ENCODE measurements at places on chromosomes 3 and 15. TPM values are rescaled to one million over a fixed set of nuclear protein-coding genes. Genes with fewer than 3 reads are reported as not detected.

GRCh38 chr3:35223632-35224394, 415.5 kb upstream of the ARPP21 start:
- DNase-seq, result no peak

DNA sequence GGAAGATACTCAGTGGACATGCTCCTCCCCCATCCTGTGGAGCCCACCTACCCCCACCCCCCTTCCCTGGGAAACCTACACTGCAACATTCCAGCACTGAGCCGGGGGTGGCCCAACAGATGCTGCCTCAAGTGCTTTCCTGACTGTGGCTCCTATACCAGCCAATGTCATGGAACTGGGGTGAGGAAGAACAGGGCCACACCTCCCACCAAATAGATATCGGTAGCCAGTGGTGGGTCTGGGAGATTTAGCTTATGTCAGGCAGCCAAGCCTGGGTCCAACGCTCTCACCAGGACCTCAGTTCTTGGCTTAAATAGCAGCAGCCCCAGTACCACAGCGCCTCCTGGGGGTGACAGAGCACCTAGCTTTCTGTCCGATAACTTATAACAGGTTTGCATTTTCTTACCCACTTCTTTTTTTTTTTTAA, 30.3 kb downstream of the CDC25A start:
- DNase-seq, result peak; percentile 62

DNA sequence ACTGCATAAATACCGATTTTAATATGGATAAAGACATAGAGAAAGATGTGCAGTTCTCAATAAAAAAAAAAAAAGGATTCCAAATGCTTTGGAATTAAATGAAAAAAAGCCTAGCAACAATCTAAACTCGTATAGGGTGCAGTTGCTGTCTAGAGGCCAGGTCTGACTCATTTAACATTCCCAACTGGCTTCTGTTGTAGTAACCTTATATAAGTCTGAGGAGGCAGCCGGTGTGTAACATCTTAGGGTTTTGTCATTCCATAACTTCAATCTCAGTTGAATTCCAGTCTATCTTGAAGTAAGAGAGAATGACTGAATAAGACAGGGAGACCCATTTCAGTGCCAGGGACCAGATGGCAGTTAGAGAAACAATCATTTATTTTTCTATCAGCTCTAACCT, 6.5 kb downstream of the PDCD10 start:
- no peak for DNase-seq

DNA sequence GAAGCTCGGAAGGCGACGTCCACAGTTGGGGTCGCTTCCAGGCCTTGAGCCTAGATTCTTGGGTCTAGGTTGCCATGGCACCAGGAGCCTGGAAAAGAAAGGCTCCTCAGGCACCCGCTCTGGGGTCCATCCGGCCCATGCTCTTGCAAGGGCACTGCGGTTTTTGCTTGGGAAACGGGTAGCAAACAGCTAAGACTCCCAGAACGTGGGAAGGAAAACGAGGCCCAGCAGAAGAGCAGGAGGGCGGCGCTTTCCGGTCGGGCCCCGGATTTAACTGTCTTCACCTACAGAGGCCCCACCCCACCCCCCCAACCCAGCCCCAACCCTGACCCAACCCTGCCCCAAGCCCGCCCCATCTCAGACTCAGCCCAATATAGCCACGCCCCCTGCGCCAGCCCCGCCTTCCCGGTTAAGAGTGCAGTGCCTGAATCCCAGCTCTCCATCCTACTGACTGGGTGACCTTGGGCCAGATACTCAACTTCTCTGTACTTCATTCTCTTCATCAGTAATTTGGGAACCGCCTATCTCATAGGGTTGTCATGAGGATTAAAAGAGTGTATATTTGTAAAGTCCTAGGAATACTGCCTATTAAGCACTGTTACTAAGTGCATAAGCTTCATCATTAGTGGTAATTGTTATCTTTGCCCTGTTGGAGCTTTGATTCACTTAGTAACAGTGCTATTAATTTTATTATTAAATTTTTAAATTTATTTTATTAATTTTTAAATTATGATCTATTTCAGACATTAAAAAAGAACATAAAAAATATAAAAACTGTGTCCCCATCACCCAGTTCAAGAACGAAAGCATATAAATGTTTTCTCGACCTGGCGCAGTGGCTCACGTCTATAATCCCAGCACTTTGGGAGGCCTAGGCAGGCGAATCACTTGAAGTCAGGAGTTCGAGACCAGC, 28.4 kb upstream of the SMAD6 start:
- no peak for DNase-seq

- DNase-seq, result no peak
Observed at GRCh38 chr3:65582012-65582717, 456.6 kb downstream of the MAGI1 start.

DNA sequence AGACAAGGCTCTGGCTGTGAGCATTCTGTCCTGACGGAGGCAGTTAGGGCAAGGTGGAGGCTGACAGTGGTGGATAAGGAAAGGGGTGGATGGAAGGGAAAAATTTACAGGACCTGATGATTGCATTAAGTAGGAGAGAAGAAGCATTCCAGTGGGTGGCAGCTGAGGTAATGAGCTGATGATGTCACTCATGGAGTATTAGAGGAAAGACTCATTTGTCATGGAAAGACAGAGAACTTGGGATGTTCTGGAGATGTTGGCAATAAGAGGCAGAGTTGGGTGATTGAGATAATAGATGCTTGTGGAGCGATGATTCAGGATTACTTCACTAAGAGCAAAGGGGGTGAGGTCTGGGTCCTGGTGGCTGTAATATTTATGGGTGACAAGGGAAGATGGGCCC, 63.6 kb upstream of the SCN5A start:
- no peak for DNase-seq

GRCh38 chr15:73851689-73852088, 21.7 kb upstream of the TBC1D21 start:
- DNase-seq, result no peak

GRCh38 chr3:38573556-38573955, 75.9 kb downstream of the SCN5A start:
- DNase-seq, result no peak

DNA sequence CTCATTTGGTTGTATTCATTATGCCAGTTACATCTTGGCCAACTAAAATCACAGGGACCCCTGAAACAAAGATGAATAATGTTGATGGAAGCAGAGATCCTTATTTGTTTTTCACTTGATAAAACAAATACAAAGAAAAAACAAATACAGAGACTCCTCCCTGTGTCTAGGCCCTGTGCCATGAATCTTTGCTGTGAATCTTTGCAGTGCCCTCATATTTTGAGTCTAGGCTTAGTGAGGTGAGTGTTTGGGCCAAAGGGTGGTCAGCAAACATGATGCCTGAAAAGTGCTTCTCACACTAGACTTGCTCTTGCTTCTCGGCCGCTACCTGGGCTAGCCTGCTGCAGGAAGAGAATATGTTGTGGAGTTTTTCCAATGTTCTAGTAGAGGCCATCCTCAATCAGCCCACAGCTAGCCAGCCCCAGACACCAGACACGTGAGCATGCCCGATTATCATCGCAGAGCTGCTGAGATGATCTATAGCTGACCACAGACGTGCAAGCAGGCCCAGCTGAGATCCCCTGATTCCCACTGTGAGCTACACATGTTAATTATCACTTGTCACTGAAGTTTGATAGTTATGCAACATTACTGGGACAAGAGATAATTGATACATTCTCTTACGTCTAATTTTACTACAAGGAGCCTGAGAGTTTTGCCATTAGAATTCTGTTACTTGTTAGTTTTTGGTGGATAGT, 191.4 kb downstream of the THRB start:
- DNase-seq, result no peak

DNA sequence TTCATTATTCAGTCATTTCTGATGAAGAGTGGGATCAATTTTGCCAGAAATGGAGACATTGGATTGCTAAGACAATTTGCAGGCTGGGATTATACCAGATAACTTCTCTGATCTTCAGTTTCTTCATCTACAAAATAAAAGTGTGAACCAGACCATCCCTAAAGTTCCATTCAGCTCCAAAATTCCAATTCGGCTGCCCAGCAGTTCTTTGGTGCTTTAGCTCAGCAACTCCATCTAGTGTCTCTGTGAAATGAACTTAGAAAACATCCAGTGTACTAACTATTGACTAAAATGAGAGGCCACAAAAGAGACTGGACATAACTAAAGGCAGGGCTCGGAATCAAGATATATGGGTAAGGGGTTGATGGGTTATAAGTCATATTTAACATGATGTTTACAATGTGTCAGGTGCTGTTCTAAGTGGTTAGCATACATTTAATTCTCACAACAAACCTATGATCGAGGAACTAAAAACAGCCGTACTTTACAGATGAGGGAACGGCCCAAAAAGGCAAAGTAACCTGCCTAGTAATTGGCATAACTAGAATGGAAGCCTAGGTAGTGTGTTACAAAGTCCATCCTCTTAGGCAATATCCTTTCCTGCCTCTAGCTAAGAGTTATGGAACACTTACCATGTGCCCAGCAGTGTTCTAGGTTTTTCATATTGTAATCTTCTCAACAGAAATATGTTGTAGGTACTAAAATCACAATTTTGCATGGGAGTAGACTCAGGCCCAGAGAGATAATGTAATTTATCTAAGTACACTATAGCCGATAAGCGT, 17.0 kb downstream of the THAP10 start:
- DNase-seq, result no peak

DNA sequence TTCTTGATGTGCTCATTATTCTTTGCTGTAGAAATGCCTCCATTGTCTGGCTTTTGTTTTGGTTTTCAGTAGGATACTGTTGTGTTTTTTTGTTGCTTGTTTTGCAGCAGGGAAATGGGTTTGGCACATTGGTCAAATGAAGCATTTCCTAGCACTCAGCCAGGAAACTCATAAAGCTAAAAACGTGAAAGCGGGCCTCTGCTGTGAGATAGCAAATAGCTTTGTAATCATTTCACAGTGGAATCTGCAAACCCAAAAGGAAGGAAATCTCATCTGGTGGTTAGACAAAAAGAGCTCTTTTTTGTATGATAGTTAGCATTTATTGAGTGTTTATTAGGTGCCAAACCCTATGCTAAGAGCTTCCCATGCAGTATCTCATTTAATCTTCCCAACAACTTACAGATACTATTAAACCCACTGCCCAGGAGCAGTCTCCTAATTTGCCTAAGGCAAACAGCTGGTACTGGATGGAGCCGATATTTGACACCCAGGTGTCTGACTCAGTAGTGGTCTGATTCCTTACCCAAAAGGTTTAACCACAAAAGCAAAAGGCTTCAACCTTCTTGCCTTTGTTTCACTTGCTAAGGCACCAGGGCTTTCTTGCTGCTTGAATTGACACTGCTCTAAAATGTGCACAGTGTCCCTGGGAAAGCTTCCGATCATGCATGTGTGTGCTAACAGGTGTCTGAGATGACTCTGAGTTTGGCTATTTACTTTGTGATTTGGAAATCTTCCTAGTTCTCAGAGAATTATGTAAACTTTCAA, 527.9 kb upstream of the MDFIC2 start:
- DNase-seq, result no peak

- no peak for DNase-seq
Observed at GRCh38 chr3:146037697-146038096, 123.3 kb downstream of the PLOD2 start.

GRCh38 chr3:35969406-35969805, 330.1 kb downstream of the ARPP21 start:
- no peak for DNase-seq

- no peak for DNase-seq
Observed at GRCh38 chr3:99833617-99834205, 16.0 kb downstream of the CMSS1 start.

DNA sequence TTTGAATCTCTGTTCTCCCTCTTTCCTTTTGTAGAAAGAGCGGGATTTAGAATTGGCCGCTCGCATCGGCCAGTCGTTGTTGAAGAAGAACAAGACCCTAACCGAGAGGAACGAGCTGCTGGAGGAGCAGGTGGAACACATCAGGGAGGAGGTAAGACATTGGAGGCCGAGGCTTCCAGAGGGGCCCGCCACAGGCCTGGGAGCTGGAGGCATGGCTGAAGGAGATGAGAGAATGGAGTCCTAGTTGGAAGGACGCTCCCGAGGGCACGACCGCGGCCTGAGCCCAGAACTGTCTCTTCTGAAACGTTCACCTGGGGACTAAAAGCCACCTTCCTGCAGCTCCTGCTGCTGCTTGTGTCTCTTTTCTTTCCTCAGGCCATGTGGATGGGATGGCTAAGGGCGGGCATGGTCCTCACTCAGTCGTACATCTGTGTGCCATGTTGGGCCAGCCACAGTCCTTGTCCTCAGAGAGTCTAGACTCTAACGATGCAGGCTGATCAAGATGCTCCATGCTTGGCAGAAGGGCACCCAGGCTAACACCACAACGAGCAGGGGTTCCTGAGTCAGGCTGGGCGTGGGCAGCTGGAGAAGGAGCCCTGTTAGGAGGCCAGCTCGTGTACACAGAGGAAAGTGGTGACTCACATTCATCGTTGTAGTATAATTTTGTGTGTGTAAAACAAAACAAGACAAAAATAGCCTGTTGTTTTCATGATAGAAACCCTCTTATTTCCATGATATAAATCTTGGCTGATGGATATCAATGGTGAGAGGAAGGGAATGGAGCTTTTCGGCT, 81.1 kb downstream of the CCK start:
- DNase-seq, result no peak

GRCh38 chr3:189419038-189419437, 212.2 kb upstream of the TP63 start:
- no peak for DNase-seq

The ARRDC4 gene
- 13.6 TPM for total RNA-seq

The ANKUB1 gene
- not detected for total RNA-seq

The CADM2 gene
- 6.9 TPM for total RNA-seq

The ATP13A5 gene
- not detected for total RNA-seq
